Thoracic aorta (tissue), 2 donors: ENCODE measurements at places on chromosomes 2 and 18.

DNA sequence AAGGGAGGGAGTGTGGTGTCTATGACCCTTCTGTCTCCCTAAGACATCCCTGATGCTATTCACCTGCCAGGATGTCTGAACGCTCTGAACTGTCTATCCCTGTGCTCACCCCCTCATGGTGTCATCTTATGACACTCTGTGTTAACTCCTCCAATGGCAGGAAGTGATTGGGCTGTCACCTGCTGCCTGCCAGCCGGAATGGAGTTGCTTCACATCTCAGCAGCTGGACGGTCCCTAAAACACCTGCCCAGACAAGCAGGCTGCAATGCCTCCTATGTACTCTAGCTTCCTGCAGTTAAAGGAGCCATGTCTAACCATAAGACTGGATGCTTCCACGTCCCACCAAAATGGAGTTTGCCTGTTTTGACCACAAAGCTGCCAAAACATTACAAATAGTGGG lies 99.9 kb downstream of the CPO start:
- DNase-seq = no peak

DNA sequence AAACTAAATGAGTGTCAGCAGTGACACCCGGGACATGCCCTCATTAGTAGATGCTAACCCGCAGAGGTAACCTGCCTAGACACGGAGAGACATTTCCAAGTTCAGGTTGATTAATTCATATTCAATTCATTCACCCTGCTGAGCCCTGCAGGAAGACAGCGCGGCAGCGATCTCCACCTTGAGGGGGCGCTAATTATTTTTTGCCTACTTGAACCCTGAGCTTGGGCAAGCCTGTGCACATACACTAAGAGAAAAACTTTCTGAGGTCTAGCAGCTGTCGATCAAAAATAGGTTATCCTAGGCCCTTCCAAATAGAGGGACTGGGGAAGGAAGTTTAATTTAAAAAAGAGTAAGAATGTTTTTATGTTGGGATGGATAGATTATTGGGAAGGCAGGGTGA lies 1.3 kb upstream of the LYPD6 start:
- DNase-seq = no peak

DNA sequence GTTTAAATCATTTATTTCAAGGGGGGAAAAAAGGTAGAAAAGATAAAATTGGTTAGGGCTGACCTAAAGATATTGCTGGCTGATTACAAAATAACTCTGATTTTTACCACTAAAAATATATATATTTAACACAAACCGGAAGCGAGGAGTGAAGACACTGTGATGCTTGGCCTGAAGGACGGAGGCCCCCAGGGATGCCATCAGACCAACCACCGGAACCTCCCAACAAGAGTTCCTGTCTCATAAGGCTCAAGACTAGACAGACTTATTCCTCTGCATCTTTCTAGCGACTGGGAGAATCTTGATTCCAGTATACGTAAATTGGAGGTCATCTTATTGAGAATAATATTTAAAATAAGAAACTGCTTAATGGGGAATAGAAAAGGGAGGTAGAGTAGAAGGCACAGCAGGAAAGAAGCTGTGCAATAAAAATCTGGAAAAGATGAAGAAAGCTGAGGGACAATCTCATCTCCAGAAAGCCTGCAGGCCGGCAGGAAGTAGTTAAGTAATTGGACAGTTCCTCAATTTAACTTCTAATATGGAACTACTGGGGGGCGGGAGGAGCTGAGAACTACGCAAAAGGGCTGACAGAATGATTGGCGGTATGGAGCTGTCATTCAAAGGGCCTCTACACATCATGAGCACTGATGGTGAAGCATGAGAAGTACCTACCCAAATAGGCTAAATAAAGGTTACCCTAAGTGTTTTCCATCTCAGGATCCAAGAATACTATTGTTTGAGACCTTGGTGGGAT lies 91.1 kb downstream of the DTNB start:
- DNase-seq = no peak

DNA sequence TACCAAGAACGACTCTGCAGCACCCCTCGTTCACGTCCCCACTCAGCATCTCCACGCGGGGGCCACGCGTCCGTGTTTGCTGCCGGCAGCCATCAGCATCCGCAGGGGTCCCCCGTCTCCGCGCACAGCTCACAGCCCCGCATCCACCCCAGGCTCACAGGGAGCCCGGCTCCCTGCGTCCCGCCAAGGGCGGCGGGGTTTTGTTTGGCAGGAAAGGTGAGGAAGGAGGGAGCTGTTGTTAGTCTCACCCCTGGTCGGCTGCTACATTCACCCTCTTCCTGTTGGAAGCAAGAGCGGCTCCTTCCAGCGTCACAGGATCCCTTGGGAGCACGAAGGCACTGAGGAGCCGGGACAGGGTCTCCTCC lies 131.0 kb upstream of the CTDP1 start:
- DNase-seq = no peak

DNA sequence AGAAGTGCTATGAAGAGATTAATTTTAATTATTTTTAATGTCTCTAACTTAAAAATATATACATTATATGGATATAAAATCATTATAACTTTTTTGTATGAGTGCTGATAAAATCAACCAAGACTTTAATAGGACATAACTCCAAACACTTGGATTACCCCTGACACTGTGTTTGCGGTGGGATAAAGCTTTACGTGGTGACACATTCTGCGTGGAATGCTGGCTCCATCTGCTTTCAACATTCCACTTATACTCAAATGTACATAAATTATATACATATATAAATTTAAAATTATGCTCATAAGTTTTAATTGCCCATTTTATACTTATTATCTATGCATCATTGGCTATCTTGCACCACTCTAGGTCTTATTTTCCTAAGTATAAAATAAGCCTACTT lies 30.5 kb downstream of the LINC00305 start:
- no peak for DNase-seq

GRCh38 chr18:78126106-78126505 lies 853.5 kb upstream of the SALL3 start:
- DNase-seq = no peak

DNA sequence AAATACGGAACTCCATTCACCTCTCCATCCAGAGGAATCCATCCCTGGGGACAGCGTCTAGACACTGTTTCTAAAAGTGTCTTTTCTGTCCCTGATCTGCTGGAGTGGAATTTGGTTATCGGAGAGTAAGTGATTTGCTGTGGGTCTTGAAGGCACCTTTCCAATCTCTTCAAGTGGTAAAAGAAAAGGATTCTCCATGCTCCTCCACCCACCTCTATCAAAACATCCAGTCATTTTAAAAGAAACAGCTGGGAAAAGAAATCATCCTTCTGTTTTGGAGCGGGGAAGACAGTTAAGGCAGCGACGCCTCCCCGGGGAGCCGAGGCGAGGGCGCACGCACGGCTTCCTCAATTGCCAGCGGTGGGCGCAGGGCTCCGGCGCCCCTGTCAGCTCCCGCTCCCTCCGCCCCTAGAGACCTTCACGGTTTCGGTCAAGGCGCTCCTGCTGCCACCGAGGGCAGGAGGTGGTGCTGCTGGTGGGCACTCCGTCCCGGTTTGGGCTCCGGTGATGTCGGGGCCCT lies 547 bp downstream of the SLC35F5 start:
- no peak for DNase-seq

- DNase-seq = no peak
These were observed 24.3 kb downstream of the DLGAP1 start for GRCh38 chr18:4430836-4431235.

GRCh38 chr18:10449396-10449795 lies 5.0 kb upstream of the APCDD1 start:
- no peak for DNase-seq

- no peak for DNase-seq
These were observed 46.2 kb downstream of the PKP4 start for GRCh38 chr2:158502974-158503373.

DNA sequence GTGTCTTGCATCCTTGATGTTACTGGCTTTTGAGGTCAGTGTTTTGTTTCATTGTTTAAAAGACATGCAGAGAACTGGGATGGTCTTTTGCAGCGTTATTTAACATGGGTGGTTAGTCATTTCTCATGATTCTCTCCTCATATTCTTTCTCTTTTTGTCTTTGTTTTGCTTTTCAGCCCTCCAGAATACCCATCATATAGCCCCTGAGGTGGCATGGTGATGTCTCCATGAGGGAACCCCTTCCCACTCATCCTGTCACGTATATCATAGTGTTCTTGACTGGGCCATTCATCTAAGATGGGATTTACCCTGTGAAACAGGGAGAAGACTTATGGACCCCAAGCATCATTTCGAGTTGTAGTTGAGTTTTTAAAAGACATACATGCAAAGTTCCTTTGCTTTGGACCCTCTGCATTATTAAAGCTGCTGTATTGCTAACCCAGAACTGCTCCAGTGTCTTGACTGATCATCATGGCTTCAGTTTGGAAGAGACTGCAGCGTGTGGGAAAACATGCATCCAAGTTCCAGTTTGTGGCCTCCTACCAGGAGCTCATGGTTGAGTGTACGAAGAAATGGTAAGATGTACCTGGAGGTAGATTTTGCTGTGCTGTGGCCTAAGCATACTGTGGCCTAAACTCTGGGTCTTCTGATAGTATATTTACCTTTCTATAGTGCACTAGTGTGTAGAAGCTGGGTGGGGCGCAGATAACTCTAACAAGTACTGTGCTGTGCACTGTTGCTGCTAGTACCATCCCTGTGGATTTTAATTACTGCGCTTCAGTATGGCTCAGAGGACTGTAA lies 1.4 kb downstream of the EHBP1 start:
- DNase-seq = no peak

DNA sequence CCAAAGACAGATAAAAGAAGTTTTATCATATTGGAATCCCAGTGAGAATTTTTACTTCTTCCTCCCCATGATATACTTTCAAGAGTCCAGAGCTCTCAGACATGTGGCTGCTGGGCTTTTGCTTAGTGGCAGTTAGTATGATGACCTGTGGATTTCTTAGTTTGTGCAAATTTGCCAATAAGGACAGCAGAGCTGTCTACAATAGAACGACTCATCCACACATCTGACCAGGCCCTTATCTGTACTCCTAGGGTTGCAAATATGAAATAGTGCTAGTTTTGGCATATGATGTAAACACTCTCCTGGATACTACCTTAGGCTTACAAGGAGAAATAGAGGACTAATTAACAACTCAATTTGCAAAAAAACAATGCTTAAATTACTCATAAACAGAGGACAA lies 758.4 kb upstream of the TMEFF2 start:
- no peak for DNase-seq

- DNase-seq = no peak
These were observed 275.3 kb downstream of the RAD51AP2 start for GRCh38 chr2:17242813-17243485.

DNA sequence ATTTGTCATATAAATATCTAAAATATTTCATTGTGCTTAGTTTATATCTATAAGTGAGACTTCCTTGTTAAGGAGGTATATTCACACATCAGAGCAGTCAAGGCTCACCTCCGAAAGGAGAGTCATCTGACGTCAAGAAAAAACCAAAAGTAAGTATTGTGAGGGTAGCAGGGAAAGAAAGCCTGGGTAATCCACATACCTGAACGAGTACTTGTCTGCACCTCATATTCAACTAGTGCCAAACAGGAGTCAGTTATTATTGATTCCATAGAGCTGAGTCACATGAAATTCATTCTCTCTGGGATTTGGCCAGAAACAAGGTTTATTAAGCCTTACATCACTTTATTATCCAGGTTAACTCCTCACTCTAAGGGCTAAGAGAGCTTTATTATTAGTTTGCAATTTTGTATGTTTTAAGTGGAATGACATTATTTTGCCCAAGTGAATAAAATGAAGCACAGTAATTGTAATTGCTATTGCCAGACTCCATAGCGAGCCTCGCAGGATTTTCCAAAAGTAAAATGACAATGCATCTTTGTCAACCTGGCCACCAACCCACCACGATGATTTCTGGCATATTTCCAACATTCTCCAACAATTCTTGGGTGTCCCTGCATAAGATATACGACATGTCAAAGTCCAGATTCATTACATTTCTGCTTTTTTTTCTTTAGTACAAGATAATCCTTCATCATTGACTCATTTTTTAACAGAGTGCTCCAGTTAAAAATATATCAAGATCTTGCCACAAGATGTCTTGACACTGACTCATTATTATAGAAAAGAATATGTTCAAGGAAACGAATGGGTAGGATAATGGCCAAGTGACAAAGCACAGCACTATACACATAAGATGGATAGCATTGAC lies 1210.4 kb upstream of the ACVR2A start:
- no peak for DNase-seq

GRCh38 chr2:16927398-16927797 lies 261.8 kb upstream of the CYRIA start:
- DNase-seq = no peak

GRCh38 chr2:6926071-6926732 lies 9.0 kb downstream of the RNF144A start:
- DNase-seq = no peak

- DNase-seq = no peak
These were observed 178.2 kb downstream of the TDRD15 start for GRCh38 chr2:21301871-21302455.

DNA sequence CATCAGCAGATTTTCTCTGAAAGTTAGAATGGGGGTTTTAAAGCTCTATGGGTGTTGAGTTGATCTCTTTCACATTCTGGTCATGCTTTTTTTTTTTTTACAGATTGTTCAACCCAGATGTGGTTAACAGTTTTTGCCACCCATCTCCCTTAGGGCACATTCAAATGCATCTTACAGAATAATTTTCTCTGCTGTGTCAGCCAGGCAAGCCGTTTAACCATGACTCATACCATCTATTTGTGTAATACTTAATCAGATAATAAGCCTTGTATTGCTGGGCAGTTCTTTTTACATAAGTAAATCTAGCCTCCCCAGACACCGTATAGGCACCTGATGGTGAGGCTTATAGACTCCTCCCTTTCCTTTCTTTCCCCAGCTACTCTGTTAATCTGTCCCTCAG lies 62.0 kb downstream of the TGIF1 start:
- no peak for DNase-seq

- no peak for DNase-seq
These were observed 178.2 kb downstream of the LCLAT1 start for GRCh38 chr2:30625276-30625675.

- no peak for DNase-seq
These were observed 618 bp downstream of the POLR2D start for GRCh38 chr2:127857265-127857808.

GRCh38 chr2:191806396-191806795 lies 40.5 kb downstream of the CAVIN2 start:
- DNase-seq = no peak

DNA sequence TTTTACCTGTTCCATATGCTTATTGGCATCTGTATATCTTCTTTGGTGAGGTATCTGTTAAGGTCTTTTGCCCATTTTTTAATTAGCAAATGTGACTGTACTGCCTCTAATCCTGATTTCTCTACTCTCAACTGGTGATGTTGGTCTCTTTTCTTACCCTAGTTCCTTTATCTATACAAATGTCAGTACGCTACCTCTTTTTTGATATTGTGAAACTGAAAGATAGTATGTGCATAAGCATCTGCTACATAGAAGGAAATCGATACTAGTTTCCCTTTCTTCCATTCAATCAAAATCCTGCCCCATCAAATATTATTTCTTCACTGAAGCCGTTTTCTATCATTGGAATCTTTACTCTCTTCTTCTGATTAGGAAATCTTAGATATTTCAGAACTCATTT lies 194.9 kb upstream of the SPOPL start:
- DNase-seq = no peak

DNA sequence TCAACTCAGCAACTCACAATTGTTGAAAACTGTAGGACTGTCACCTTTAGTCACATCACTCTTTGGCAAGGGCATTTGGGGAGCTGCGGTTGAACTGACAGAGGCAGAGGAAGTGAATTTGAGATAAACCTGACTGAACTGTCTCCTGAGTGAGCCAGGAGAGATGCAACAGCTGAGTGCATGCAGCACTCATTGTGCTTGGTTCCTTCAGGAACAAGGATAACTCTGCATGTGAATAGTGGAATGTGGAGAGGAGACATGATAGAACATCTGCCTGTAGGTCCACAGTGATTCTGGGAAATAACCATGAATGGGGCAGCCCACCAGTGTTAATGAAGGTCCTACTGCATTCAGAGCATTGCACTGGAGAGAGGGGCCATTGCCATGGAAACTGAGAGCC lies 494.7 kb downstream of the STK39 start:
- no peak for DNase-seq
